Bronchial epithelial cell (primary cell): ENCODE measurements at places on chromosomes 7 and 10.
A peak's percentile ranks its signal among the peaks of the same experiment; 100 is the strongest.

DNA sequence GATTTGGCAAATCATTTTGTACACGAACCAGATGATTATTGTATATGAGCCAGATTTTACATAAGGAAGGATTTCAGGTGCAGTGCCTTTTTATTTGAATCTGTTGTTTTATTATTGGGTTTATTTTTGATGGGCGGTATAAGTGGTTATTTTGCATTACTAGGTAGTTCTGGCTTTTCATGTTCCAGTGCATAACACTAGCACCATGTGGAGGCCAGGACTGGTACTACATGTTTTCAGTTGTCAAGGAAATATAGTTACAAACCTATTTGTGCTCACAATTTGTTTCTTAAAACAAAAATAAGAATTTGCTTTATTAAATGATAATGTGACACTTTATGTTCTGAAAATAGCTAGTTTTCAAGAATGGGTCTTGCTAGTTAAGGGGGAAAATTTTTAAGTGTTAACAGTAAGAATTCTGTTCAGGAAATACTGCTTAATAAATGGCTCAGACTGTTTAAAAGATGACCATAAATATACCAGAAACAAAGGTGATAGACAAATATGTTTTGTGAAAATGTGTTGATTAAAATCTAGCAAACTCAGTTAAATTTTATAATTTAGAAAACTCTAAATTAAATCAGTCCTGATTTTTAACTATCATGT lies 7.1 kb upstream of the SEMA3E start:
- peak; percentile 63 for DNase-seq

DNA sequence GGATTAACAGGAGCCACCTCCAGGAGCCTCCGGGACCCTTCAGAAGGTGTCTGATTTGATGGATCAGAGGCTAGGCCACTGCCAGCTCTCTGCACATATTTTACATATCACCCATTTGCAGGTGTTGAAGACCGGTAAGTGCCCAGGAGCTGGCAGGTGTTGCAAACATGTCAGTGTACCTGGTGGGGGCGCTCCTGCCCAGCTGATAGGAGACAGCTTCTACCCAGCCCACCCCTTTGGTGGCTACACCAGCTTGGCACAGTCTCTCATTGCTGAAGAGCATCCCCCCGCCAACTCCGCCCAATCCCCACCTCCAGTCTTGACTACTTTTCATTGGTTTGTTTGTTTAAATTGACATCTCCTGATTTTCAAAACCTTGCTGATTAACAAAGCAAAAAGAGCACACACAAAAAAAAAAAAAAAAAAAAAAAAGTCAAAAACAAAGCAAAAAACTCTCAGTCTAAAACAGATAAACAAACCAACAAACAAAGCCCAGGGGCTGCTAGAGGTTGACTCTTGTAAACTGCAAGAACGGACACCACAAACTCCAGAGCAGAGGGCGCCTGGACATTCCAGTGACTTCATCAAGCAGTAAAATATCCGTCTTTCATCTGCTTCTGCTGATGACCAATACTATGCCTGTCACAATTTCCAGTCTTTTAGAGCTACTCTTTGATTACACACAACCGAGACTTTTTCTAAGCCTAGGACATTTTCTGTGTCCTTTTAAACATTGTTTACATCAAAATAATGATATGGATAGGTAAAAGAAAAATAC lies 275.3 kb downstream of the NRG3 start:
- no peak for DNase-seq

- DNase-seq, result no peak
These were observed 456.1 kb upstream of the FOXK1 start for GRCh38 chr7:4225881-4226523.

DNA sequence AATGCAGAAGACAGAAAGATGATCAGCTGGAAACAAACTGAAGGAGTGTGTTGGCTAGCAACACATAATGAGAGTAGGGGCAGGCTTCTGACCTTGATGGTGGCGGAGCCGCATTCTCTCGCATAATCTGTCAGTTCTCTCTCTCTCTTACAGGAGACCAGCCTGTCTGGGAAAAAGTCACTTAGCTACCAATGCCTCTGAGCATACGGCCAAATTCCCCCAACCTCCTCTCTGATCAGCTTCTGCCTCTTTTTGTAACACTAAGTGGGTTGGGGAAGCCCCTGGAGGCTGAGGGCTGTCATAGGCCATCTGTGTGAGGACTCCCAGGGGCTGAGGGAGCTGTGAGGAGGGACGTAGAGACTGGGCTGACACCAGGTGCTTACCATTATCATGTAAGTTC lies 104.6 kb downstream of the HIPK2 start:
- DNase-seq, result no peak

GRCh38 chr7:1965579-1966294 lies 267.0 kb downstream of the MAD1L1 start:
- DNase-seq, result no peak

- DNase-seq, result no peak
These were observed 711.1 kb upstream of the SEMA3D start for GRCh38 chr7:85897967-85898366.

GRCh38 chr10:65033957-65034356 lies 1512.8 kb downstream of the REEP3 start:
- no peak for DNase-seq

DNA sequence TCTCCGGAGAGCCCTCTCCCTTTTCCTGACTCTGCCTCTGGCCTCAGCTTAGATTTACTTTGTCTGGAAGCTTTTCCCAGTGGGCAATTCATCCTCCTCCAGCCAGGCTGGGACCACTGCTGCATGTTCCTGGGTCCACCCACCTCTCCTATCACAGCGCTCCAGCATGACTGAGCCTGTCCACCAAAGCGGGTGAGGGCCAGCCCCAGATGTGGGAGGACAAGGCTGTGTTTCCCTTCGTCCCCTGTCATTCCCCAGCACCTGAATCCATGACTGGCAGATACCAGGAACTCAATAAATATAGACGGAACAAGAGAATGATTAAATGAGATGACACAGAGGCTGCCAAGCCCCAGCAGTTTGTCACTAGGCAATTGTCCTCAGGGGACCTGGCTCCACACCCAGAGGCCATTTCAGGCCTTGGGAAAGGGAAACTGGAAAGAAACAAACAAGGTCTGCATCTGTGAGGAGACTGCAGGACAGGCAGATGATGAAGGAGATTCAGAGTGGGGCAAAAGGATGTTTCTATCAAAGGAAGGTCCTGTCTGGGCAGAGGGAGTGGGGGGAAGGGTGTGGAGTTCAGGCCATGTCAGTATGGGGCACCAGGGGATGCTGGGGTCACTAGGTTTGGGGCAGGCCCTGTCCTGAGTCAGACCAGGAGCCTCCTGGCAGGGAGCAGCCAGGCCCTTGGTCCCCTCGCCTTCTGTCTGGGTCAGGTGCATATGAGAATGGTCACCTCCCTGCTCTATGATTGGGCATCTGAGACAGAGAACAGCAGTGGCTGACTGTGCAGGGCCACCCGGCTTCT lies 576.4 kb downstream of the GRID1 start:
- DNase-seq, result no peak

GRCh38 chr7:131010029-131010716 lies 276.2 kb upstream of the KLF14 start:
- DNase-seq, result no peak

GRCh38 chr10:86726677-86726999 lies 29.8 kb upstream of the BMPR1A start:
- DNase-seq, result no peak

GRCh38 chr7:134834689-134835462 lies 55.4 kb downstream of the CALD1 start:
- no peak for DNase-seq

DNA sequence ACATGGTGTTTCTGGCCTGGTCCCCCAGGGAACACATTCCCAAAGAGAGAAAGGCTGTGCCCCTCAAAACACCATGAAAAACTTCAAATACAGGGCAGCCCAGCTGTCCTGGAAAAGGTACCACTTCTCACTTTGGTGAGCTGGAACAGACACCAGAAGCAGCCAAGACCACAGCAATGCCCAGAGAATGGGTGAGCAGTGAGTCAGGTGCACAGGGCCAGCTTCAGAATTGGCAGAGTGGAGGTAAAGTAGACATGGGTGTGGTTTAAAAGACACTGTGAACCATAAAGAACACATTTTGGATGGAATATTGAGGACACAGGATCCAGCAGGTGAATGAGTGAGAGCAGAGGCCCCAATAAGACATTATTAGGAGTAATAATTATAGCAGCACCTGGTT lies 51.3 kb downstream of the FAM13C start:
- DNase-seq, result no peak

GRCh38 chr7:30170476-30171205 lies 35.9 kb downstream of the MTURN start:
- DNase-seq, result peak; percentile 31

DNA sequence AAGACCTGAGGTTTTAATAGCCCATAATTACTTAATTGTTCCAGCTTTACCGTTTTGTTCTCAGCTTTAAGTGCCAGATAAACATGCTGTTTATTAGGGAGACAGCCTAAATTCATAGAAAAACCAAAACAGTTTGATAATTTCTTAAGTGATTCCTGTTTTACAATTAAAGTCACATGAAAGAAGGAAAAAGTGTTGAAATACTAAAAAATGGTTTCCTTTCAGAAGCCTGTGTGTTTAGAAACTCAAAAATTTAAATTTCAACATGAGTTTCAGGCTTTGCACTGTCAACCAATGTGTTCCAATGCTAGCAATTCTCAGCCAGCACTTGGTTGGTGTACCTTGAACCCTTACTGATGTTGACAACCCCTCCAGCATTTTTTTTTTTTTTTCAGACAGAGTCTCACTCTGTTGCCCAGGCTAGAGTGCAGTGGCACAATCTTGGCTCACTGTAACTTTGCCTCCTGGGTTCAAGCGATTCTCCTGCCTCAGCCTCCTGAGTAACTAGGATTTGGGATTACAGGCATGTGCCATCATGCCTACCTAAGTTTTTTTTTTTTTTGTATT lies 135.3 kb downstream of the ICA1 start:
- DNase-seq, result no peak

DNA sequence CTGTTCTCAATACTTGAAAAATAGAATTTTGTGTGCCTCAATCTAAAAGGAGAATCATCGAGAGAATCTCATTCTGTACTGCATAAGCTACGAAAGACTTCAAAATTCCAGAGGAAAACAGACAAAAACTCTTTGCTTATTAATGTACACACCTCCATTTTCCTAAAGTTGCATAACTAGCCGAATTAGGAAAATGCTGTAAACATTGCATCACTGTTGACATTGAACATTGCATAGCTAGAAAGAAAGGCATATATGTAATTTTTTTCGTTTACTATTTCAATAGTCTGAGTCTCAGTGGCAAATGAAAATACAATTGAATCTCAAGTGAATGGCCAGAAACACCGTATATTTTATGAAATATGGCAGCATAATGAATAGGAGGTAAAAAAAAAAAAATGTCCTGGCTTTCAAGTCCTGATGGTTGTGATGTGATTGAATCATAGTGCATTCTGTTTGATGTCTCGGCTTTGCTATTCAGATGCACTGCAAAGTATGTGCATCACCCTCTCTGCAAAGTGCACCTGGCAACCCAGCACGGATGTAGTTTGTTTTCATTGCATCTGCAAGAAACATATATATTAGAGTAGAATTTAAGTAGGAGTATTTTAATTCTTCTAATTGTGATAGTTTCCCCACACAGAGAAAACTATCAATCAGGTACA lies 196.7 kb downstream of the VTI1A start:
- peak; percentile 60 for DNase-seq

GRCh38 chr7:120021085-120021484 lies 251.9 kb upstream of the KCND2 start:
- peak; percentile 5 for DNase-seq

DNA sequence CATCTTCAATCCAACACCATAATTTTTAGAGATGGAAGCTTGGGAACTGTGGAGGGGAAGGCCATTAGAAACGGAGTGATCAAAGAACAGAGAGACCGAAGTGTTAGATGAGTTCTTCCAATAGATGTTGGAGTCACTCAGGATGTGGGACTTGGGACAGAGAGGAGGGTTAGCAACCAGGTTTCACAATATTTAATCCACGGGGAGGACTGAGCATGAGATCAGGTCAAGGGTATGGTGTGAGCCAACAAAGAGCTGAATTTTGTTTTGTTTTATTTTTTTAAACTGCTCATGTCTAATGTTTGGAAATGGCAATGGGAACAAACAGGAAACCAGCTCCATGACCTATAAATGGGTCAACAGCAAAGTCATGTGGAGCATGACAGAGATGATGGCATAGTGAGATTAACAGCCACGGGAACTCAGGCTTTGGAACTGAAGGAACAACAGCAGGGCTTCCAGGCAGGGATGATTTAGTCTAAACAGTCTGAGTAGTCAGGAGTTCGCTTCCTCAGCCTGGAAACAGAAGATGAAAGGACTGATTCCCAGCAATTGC lies 38.9 kb upstream of the AMPH start:
- no peak for DNase-seq

DNA sequence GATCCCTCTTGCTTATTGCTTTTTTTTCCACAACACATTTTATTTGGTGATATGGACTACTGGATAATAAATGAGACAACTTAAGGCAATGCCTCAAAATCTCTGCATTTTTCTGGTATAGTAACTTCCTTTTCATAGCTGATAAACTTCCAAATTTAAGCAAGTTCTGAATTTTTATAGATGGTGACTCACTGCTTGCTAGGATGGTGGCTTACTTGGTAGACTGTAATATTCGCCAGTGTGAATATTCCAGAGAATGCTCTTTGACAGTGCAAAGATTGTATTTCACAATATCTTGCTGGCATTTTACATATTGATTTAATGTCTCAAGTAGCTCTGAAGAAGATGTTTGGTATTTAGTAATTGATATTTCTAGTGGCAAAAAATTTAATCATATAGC lies 472.4 kb downstream of the TFEC start:
- peak; percentile 10 for DNase-seq

GRCh38 chr10:33336582-33337325 lies 2.3 kb upstream of the NRP1 start:
- DNase-seq, result no peak

DNA sequence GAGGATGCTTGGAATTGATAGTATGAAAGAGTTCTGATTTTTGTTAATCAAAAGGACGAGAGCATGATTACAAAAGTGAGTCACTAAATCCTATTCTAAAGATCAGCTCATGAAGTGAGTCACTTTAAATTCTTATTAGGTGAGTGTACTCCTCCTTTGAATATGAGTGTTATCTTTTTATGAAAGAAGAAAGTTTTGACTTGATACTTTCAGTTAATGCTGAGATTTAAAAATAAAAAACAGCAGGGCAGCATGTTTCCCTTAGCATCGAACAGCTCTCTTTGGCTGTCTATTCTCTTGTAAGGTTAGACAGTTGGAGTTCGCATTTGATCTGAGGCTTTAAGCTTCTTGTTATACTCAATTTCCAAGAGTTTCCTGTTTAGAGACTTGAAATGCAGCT lies 222.0 kb downstream of the TWIST1 start:
- peak; percentile 94 for DNase-seq
